ENCODE measurements at places on chromosomes 6 and 20.

- DNase-seq = peak; percentile 96
Measured at GRCh38 chr6:54980511-54981275, 134.1 kb downstream of the FAM83B start.

- no peak for DNase-seq
Measured at GRCh38 chr20:49368596-49368995, 90.7 kb upstream of the ZNFX1 start.

- peak; percentile 98 for DNase-seq
Measured at GRCh38 chr6:85360794-85361642, 88.9 kb upstream of the NT5E start.

GRCh38 chr6:43575105-43575771 is 600 bp downstream of the XPO5 start:
- DNase-seq = no peak

DNA sequence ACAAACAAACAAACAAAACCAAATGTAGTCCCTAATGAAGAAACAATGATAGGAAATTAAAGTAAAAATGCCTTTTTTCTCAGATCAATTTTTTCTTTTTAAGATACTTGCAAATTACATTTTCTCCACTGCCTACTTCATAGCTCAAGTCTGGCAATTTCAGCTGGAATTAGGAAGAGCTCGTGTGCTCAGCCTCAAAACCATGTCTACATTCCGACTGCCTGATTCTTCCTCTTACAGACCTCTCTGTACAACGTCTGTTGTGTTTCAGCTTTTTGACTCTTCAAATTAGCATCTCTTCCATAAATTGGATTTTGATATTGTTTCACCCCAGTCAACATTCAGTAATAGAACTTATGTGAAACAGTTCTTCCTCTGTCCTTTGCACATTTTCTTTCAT is 9.3 kb upstream of the EDN1 start:
- peak; percentile 52 for DNase-seq

DNA sequence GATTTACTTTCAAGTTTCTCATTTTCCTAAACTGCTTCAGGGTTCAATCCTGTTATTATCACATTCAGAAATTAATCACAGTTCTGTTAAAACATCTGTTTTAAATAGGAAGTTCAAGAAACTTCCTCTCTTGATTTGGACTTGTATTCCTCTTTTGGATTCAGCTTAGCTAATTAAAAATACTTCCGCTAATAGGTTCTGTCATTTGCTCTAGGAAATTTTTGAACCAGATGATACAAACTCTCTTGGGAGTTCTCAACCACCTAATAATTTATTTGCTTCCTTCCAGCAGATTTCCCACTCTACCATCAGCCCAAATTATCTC is 15.9 kb upstream of the TMEM30A start:
- DNase-seq = no peak

DNA sequence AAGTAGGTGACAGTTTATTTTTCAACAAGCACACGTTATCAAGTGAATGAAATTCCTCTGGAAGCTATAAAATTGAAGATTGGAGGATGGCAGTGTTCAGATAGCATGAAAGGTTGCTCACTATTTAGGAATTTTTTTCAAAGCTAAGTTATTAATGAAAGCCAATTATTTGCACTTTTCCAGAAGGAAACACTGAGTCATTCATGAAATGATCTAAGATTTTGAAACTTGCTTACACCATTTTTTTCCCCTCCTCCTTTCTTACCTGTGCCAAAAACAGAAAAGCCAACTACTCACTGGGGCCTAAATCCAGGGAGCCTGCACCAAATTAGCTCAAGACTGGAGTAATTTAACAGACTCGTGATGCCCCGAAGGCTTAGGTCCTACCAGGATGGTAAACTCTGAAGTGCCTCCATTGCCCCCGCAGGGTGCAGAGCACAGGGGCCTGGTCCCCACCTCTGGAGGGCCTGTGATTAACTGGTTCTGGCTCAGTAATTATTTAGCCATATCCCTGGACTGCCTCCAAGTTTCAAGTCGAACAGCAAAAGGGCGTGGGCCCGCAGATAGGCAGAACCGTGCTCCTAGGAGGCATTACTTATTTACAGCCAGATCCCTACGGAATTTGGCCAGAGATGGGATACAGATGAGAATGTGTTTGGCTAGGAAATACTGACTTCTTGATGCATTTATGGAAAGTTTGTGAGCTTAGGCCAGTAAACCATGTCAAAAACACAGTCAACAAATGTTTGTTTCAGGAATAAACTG is 28.0 kb upstream of the ZNF217 start:
- DNase-seq = peak; percentile 96

- DNase-seq = no peak
Measured at GRCh38 chr6:37807656-37808055, 11.9 kb upstream of the ZFAND3 start.

DNA sequence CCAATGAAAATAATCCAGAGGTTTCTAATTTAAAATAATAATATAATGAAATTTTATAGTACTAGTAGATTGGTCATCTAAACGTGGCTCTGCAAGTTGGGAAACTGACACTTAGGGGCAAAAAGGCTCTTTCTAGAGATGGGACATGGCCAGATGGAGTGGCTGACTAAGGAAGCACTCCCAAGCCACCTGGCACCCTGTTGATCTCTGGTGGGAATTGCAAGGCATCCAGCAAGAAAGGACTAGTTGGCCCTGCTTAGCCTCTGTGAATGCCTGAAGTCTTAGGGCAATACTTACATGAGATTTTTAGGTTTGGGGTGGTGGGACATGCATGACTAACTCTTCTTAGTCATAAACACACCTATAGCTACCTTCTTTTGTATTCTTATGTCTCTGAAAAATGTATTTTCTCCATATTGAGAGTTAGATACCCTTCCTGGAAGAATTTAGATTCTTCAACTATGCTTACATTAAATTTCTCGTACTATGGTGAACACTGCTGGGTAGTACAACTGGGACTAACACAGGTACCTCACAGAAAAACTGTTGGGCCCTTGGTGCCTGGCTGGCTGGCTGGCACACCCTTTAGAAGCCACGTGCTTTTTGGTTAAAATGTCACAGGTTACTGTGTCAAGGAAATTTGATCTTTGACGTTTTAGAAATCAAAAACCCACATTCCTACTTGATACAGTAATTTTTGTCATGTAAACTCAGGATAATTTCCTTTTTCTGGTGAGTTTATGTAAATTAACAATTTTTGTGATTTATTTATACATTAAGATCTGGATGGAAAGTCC is 25.0 kb upstream of the SH3BGRL2 start:
- DNase-seq = no peak

GRCh38 chr6:44361947-44362346 is 19.5 kb downstream of the SPATS1 start:
- DNase-seq = no peak

GRCh38 chr20:370151-370600 is 10.4 kb upstream of the TRIB3 start:
- no peak for DNase-seq

DNA sequence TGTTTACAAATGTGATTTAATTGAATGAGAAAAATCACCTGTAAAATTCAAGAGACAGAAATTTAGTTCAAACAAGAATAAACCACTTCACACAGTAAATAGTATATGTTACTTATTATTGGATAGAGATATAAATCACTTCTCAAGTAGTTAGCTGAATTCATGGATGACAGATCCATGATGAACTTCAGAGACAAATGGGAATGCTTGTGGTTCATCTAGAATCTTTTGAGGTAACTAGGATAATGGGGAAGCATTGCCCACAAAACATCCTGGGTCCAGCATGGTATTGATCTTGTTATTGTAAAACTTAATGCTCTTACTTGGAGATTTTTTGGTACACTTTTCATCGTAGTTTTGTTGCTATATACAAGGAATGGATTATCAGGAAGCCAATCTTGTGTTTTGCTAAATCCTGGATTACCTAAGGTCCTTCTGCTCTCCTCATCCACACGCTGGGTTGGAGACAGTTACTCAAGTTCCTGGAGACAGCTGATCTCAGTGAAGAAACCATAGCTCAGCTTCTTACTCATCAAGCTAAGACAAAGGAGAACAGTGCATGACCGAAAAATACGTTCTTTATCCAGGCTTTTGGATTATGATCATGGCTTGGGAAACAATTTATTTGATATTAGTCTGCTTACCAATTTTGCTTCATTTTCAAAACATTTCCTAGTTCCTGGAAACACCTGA is 142.5 kb upstream of the PREP start:
- peak; percentile 15 for DNase-seq

- DNase-seq = no peak
Measured at GRCh38 chr6:90758741-90759140, 171.9 kb upstream of the MAP3K7 start.

GRCh38 chr6:108781419-108782100 is 66.7 kb upstream of the ARMC2 start:
- peak; percentile 44 for DNase-seq

GRCh38 chr20:1184638-1185315 is at the start of gene TMEM74B:
Gene TMEM74B, minus strand, starts transcription at chr20:1184981. Its CDS starts 1,180 bp downstream, at chr20:1183801.
- no peak for DNase-seq
